Caco-2 (cell line): ENCODE measurements at places on chromosomes 2 and 18.

- no peak for DNase-seq
Observed at GRCh38 chr2:187527262-187527661, 27.0 kb downstream of the TFPI start.

- DNase-seq: no peak
Observed at GRCh38 chr2:25996844-25997243, 14.5 kb upstream of the KIF3C start.

GRCh38 chr18:48679236-48679635 lies 140.4 kb downstream of the CTIF start:
- DNase-seq: no peak

DNA sequence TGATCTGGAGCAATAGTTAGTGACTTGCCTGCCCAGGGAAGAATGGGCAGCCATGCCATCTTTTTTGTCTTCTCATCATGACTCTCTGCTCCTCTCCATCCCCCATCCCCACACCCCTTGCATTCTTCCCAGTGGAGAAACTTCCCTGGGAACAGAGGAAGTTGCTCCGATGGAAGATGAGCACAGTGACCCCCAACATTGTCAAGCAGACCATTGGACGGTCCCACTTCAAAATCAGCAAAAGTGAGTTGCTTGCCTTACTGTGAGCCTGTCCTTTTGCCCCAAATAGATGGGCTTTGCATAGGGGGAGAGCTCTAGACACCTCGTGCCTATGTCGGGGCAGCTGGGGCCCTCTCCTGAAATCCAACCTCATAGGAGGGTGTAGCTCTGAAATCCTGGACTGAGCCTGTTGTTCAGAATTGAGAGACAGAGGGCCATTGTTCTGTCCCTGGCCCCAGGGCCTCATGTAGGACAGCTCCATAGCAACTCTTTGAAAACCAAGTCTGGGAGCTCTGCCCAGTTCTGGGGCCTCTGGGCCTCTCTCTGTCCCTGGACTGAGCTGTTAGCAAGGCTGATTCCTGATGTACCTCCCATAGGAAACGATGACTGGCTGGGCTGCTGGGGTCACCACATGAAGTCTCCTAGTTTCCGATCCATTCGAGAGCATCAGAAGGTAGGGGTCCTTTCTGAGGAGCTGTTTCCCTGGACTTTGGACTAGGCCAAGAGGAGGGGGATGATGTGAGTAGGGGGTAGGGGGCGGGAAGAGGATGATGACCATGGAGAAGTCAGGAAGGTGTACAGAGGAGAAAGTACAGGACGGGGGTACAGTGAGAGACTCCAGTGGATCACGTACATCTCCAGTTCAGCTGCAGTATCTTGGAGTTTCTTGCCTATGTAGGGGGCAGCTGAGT lies 35.2 kb downstream of the TTLL4 start:
- no peak for DNase-seq

DNA sequence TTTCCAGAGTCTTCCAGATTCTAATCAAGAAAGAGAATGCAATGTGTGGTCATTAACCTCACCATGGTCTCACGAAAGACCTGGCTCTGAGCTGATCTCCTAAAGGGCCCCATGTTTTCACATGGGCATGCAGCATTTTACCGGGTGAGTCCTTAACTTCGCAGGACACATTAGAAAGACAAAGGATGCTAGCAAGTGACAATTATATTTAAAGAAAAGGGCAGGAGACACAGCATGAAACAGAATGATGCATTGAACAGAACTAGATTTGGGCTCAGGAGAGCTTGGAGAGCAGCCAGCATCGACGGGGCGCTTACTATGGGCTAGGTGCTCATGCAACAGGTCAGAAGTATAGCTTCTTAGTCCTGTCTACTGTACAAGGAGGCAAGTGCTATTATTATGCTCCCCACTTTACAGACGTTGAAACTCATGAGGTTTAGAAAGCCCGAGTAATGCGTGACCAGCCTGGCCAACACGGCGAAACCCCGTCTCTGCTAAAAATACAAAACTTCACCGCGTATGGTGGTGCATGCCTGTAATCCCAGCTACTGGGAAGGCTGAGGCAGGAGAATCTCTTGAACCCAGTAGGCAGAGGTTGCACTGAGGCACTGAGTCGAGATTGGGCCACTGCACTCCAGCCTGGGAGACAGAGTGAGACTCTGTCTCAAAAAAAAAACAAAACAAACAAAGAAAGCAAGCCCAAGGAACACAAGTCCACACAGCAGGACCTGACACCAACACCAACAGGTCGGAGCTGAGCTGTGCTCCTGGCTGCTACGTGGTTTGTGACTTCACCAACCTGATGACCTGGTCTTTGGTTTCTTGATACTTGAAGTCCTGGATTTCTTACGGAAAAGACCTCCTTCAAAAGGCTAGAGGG lies 16.1 kb downstream of the MBP start:
- DNase-seq: no peak

GRCh38 chr2:181985632-181986205 lies at the start of gene PPP1R1C:
Gene PPP1R1C, plus strand, starts transcription at chr2:181985853. Its CDS starts 258 bp downstream, at chr2:181986111.
- DNase-seq: no peak

DNA sequence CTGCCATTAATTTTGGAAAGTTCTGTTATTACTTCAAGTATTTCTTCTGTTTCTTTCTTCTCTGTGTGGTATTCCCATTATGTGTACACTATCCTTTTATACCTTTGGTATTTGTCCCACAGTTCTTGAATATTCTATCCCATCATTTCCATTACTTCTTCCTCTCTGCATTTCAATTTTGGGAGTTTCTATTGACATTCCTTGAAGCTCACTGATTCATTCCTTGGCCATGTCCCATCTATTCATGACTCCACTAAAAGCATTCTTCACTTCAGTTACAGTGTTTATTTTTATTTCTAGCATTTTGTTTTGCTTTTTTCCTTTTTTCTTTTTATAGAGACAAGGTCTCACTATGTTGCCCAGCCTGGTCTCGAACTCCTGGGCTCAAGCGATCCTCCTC lies 30.3 kb downstream of the PROC start:
- DNase-seq: no peak

DNA sequence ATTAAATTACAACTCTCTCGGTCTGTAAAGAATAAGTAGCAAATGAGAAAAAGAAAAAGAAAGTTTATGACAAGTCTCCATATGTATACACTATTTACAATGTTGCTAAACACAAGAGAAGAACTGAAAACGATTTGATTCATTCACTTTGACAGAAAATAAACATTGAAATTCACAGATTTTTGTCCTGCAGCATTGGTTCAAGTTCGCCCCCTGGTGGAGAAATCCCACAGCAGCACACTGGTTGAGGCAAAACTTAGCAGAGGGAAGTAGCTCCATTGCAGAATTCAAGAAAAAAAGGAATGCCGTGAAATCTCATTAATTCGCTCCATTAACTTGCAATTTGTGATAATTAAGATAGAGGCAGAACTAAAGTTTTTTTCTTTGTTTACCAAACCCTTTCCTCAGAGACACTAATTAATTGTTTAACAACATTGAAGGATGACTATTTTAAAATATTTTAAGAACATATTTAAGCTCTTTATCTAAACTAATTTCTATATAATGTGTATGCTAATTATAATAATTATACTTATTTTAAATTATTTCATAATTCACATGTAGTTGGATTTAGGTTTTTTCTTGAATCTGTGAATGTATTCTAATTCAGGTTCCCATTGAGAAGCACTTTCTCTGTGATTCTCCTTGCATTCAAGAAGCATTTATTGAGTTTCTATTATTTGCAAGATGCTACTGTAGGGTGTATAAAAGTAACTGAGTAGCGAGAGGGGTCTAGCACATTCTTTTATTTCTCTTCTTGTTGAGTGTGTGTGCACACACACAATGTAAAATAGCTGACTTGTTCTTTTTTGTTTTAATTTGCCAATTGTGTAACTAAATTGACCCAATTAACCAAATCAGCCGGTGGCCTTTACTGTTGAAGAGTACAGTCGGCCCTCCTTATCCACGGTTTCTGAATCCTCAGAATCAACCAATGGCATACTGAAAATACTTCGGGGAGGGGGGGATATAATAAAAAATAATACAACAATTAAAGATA lies 74.1 kb downstream of the COL4A3 start:
- peak; percentile 61 for DNase-seq
